ENCODE measurements at places on chromosomes 5 and 9. TPM values are rescaled to one million over a fixed set of nuclear protein-coding genes. Genes with fewer than 3 reads are reported as not detected.

PCDHA4 gene
- total RNA-seq: 1.2 TPM

- no peak for DNase-seq
Measured at GRCh38 chr9:19728101-19728500, 60.7 kb downstream of the SLC24A2 start.

FOXD4L3 gene
- not detected for total RNA-seq

- DNase-seq: no peak
Measured at GRCh38 chr5:120091376-120091948, 372.6 kb upstream of the PRR16 start.

ZBED3 gene
- 1.0 TPM for total RNA-seq

- DNase-seq: peak; percentile 76
Measured at GRCh38 chr9:32571969-32572899, 725 bp downstream of the NDUFB6 start.

GRCh38 chr5:6188344-6188743 is 190.0 kb downstream of the MED10 start:
- DNase-seq: no peak

TAF11L5 gene
- not detected for total RNA-seq

GRCh38 chr9:113543982-113544303 is 80.4 kb downstream of the RGS3 start:
- no peak for DNase-seq

GRCh38 chr5:143551820-143552251 is 148.3 kb upstream of the NR3C1 start:
- peak; percentile 44 for DNase-seq

Measured in fibroblast of lung (primary cell).